ENCODE measurements at places on chromosomes 13 and 19.

DNA sequence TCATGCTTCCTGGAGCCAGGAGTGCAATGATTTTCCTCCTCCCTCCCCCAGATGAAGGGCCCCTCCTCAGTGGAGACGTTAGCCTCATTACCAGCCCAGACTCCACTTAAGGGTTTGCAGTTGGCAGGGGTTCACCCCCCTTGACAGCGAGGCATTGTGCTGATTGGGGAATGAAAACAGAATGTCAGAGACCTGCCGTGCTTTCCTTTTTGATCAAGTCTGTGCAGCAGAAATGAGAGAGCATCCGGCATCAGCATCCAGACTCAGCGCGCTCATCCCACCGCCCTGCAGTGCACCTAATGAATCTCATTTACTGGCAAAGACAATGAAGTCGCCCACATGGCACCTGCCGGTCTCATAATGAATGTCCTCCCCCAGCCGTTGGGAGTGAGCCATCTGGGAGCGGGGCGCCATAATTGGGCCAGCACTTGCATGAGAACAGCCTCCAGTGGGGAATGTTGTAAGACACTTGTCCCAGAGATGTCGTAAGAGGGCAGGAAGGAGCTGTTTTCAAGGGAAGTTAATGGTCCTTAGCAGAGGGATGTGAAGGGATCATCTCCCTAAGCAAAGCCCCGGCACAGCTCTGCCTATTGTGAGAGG is 98.3 kb upstream of the UQCRFS1 start:
- DNase-seq, result no peak

DNA sequence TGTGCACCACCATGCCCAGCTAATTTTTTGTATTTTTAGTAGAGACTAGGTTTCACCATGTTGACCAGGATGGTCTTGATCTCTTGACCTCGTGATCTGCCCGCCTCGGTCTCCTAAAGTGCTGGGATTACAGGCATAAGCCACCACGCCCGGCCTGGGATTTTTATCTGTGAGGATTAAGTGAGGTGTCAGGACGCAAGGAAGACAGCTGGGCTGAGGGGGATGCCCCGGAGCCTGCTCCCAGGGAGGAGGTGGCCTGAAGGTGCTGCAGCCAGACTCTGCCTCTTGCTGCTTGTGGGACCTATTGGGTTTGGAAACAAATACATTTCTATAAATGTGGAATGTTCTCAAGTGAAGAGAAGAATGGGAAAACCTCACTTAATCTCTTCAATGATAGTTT is 131.6 kb downstream of the OLFM4 start:
- no peak for DNase-seq

- DNase-seq, result no peak
Observed at GRCh38 chr13:39777527-39778061, 122.1 kb downstream of the COG6 start.

DNA sequence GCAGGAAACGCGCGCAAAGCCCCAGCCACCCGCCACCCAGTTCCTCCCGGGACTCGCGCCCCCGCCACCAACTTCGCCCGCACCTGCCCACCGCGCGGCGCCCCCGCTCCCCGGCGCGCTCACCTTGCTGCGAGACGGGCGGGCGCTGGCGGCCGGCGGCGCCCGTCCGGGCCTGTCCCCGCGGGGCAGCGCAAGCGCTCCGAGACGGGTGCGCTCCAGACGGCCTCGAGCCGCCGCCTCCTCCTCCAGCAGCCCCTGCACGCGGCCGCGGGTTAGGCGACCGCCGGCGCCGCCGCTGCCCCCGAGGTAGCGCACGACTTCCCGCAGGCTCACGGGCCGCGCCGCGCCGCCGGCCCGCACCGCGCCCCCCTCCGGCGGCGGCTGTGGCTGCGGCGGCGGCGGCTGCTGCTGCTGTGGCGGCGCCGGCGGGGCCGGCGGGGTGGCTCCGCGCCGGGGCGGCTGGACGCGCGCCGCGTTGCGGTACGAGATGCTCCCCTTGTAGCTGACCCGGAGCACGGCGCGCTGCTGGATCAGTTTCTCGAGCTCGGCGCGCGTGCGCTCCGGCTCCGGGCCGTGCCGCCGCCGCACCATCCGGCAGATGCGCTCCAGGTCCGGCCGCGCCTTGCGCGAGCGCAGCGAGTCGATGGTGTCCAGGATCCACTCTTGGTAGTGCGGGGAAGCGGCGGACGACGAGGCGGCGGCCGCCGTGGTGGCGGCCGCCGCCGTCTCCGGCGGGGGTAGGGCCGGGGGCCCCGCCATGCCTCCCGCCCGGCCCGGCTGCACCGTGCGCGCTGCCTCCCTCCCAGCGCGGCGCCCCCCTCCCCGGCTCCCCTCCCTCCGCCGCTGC is 666 bp downstream of the SAMD1 start:
- no peak for DNase-seq

DNA sequence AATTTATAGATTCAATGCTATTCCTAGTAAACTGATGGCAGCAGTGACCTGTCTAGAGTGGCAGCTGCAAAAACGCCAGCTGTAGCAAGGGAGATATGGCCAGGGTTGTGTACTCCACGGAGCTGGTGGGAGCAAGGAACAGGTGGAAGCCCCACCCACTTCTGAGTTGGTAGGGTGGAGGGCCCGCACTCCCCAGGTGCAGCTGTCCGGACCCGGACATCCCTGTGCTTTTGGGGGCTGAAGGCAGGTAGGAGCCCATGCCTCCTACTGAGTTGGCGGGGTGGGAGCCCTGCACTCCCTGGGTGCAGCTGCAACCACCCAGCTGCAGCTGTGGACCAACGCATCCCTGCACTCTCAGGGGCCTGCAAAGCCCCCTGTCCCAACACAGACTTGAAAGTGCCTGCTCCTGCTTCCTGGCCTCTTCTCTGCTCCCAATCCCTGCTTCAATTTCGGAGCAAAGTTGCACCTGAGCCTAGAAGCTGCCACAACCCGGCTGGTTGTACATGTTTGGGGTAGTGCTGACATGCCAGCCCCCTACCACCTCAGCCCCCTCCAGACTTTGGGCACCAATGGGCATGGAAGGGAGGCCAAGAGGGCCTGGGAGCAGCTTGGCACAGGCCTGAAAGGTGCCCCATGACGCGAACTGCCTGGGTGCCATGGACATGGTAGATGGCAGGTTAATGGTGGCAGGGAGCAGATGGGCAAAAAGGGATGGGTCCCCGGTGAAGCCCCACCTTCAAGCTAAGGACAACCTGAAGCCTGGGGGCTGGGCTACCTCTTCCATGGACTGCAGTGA is 19.8 kb downstream of the UGGT2 start:
- no peak for DNase-seq

GRCh38 chr13:58085819-58086218 is 454.3 kb downstream of the PCDH17 start:
- DNase-seq, result no peak

DNA sequence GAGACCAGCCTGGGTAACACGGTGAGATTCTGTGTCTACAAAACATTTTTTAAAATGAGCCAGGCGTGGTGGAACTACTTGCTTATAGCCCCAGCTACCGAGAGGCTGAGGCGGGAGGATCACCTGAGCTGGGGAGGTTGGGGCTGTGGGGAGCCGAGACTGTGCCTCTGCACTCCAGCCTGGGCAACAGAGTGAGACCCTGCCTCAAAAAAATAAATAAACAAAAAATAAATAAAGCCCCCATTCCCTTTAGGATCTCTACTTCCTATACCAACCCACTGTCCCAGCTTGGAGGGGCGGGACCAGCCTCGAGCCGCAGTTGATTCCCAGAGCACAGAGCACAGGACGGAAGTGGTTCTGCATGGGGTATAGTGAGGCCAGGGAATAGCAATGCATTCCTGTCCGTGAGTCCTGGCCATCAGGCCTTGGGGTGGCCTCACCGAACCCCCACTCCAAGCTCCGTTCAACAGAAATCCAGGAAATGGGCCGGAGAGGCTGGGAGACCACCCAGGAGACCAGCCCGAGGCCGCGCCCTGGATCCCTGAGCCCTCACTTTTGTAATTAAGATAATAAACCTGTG is 4.9 kb upstream of the PTBP1 start:
- no peak for DNase-seq

DNA sequence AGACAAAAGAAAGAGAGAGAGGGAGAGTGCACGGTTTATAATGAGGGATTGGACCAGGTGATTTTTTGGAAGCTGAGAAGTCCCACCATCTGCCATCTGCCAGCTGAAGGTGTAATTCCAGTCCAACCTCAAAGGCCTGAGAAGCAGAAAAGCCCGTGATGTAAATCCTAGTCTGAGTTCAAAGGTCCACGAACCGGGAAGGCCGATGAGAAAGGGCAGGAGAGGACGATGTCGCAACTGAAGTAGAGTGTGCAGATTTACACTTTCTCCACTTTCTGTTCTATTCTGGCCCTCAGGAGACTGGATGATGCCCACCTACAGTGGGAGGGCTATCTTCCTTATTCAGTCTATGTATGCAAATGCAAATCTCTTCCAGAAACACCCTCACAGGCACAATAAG is 500.0 kb downstream of the DIAPH3 start:
- no peak for DNase-seq

- peak; percentile 75 for DNase-seq
Observed at GRCh38 chr19:55579766-55580621, 654 bp downstream of the ZNF579 start.

GRCh38 chr13:106376401-106377112 is 158.9 kb downstream of the EFNB2 start:
- DNase-seq, result no peak

DNA sequence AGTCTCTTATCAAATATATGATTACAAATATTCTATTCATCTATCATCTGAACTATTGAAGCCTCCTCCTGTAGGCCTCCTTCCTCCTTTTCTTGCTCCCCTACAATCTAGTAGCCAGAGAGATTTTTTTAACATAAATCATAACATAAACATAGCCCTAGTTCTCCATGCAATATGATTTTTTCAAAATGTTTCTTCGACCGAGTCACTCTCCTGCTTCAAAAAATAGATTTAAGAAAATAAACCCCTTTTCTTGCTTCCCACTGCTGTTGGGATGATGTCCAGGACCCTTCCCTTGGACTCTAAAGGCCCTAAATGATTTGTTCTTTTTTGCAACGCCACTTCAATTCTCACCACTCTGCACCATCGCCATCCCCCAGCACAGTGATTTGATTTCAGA is 319.7 kb upstream of the TSHZ3 start:
- no peak for DNase-seq

GRCh38 chr19:45526143-45526542 is 18.9 kb downstream of the VASP start:
- DNase-seq, result no peak

DNA sequence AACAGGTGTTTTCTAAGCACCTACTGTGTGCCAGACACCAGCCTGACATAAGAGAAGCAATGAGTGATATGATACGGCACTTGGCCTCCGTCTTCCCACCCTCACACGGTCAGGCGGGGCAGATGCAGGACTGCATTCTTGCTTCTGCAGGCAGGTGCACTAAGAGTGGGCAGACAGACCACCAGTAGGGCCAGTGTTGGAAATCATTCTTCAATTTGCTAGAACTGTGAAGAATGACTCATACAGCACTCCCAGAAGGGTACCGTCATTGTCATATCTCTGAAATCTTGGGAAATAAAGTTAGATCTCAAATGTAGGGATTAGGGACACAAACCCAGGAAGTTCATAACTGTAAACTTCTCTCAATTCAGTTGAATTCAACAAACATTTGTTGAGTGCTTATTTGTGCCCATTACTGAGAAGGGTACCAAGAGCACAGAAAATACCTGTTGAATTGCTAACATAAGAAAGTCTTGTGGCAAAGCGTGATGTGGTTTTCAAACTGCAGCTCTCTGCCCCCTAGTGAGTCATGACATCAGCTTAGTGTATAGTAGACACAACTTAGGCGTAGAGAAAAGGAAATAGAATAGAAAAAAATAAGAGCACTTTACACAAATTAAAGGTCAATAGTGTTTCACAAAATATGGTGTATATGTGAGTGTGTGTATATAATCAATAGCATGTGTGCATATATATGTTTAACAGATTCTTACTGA is 76.1 kb downstream of the TEX26 start:
- no peak for DNase-seq

- no peak for DNase-seq
Observed at GRCh38 chr19:57293719-57294118, 13.4 kb downstream of the ZNF460 start.

- no peak for DNase-seq
Observed at GRCh38 chr19:29079356-29080032, 133.5 kb downstream of the UQCRFS1 start.

DNA sequence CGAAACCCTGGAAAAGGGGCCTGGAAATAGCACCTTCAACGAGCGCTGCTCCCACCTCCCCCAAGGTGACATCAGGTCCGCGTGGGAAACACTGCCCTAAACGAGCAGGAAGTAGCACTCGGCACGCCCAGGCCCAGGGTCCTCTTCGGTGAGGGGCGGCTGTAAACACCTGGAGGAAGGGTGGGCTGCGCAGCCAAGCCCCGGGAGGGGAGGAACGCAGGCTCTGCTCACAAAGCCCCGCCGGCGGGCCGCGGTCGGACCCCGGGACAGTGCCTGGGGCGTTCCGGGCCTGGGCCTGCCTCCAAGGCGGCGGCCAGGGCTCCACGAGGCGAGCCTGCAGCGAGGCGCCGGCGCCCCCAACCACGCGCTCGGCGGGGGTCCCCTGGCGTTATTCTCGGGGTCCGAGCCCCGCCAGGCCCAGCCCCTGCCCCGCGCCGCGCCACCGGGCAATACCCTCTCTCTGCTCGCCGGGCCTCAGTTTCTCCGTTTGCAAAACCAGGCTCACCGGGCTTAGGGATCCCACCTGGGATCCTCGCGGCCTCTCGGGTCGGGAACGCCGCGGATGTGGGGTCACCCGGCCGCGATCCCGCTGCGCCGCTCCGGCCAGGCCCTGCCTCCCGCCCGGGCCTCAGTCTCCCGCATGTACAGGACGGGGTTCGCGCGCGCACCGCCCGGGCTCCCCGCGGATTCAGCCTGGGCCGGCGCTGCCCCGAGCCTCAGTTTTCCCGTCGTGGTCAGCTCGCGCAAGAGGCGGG is 630 bp downstream of the RNF126 start:
- no peak for DNase-seq

GRCh38 chr13:113220877-113221276 is 11.5 kb downstream of the CUL4A start:
- no peak for DNase-seq

GRCh38 chr13:40102360-40102727 is 446.9 kb downstream of the COG6 start:
- no peak for DNase-seq

DNA sequence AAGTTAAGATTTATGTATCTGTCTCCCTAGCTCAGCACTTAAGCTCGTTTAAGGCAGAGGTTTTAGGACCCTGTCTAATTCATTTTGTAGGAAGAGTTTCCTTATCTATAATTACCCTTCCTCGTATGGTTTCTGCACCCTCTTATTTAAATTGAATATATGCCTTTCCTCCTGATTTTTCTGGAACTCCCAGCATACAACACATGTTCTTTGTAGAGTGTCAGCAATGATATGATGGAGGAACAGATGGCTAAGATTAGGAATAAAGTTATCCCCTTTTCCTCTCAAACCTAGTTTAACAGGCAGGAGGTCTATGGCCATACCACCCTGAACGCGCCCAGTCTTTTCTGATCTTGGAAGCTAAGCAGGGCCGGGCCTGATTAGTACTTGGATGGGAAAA is 359.5 kb downstream of the PCDH17 start:
- no peak for DNase-seq

DNA sequence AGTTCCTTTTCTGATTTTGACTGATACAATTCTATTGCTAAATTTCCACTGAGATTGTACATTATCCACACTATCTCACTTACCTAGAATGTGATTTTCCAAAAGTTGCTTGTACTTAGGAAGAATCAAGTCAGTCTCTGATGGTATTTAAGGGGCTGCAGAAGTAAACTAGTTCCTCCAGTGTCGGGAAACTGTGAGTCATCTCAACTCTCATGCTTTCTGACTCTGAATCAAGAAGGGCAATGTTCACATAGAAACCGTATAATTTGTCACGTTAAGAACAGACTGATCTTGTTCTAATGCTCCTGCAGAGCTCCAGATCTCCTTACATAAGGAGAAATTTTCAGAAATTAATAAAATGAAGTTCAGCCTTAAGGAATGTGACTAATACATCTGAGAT is 369.3 kb downstream of the KLF5 start:
- no peak for DNase-seq
